ENCODE measurements at places on chromosomes 1 and 21.
A peak's percentile ranks its signal among the peaks of the same experiment; 100 is the strongest.

- no peak for DNase-seq
Observed at GRCh38 chr1:218479436-218480115, 134.4 kb downstream of the TGFB2 start.

- DNase-seq = no peak
Observed at GRCh38 chr21:28066076-28066475, 926.6 kb downstream of the LTN1 start.

GRCh38 chr1:16155537-16156410 lies at the start of gene EPHA2:
Gene EPHA2, minus strand, starts transcription at chr1:16156069. Its CDS starts 137 bp downstream, at chr1:16155932.
- DNase-seq = peak; percentile 40

DNA sequence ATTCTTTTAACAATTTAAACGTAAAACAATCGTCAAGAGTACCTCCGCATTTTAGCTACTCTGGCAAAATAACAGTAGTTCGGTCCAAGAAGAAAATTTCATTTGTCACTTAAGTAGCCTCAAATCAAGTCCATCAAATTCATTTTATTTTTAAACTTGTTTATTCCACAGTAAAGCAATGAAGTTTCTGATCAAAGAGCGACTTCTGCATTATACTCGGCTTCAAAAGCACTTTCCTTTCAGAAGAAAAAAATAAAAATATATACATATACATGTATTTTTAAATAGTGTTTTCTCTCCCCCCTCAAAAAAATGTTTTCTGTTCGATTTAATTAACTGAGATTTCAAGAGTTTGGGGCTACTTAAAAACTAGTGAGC lies 115.0 kb downstream of the RERE start:
- DNase-seq = no peak

DNA sequence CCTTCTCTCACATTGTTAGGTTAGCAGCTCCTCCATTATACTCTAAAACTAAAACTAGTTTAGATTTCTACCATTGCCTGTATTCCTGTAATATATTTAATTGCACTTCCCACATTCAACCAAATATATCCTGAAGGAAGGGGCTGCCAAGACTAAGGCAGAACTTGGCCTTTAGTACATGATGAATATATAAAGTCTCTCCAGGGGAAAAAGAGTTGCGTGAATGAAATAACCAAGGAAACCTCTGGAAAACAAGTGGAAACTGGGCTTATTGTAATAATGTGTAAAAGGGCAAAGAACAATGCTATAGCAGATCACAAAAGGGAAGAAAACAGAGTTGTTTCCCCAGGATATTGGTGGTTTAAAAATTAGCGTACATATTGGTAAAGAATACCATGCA lies 1012.5 kb upstream of the PRMT6 start:
- no peak for DNase-seq

DNA sequence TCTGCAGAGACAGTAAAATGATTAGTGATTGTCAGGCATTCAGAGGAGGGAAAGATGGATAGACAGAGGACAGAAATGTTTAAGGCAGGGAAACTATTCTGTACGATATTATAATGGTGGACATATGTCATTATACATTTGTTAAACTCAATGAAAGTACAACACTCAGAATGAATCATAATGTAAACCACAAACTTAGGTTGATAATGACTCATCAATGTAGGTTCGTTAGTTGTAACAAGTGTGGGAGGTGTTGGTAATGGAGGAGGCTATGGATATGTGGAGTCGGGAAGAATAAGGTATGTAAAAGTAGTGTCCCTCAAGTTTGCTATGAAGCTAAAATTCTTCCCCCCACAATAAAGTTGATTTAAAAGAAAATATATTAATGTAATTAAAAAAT lies 455.0 kb downstream of the BRINP3 start:
- DNase-seq = no peak

GRCh38 chr21:45858180-45858579 lies 123.4 kb upstream of the COL6A1 start:
- no peak for DNase-seq

DNA sequence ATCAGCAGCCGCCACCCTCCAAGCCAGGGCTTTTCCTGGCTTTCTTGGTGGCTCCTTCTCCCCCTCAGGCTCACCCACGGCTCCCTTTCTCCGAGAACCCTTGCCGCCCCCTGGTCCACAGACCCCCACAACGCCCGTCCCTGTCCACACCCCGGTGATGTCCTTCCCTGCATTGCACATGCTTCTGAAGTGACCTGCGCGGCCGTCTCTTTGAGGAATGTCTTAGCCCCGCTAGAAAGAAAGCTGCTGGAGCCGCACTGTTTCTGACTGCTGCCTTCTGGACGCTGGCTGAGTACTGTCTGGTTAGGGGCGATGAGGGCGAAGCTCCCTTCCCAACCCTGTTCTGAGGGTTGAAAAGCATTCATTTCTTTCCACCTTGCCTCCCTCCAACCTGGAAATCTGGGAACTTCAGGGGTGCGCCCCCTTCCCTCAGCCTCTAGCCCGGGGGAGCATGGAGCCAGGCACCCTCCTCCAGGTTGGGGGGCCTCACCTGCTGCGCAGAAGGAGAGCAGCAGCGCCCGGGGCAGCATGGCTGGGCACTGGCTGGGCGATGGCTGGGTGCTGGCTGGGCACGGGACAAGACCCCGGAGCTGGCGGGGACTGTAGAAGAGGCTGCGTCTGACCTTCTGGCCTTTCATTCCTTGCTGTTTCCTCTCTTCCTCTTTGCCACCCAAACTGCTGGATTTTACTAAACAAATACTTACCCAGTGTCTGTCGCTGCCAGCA lies at the start of gene CLEC20A:
Gene CLEC20A (minus strand): TSS at position 555 of the 726 bp plus-strand sequence. CDS start 25 bp downstream, at position 530.
- DNase-seq = no peak

GRCh38 chr1:44377925-44378784 lies 23.1 kb upstream of the ERI3 start:
- peak; percentile 76 for DNase-seq

- no peak for DNase-seq
Observed at GRCh38 chr21:16583556-16583955, 853.8 kb downstream of the USP25 start.

DNA sequence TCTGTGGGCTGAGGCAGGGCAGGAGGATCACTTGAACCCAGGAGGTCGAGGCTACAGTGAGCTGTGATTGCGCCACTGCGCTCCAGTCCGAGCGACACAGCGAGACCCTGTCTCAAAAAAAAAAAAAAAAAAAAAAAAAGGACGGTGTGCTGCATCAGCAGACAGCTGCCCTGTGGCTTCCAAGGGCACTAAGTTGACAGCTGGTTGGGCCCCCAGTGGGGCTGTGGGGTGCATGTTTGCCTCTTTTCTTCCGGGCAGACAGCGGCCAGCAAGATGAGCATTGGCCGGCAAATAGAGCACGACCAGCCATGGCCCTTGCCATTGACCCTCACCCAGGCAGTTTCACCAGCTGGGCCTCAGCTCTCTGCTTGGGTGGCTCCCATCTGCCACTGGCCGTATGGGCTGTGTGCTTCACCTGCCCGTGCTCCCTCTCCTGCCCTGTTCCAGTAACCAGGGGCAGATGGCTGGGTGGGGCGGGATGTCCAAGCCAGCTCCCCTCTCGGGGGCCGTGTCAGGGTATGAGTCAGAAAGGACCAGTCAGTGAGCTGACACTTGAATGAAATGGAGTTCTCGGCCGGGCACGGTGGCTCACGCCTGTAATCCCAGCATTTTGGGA lies 12.3 kb upstream of the SLC25A34 start:
- no peak for DNase-seq

- DNase-seq = peak; percentile 91
Observed at GRCh38 chr1:119587341-119587740, 60.7 kb downstream of the ZNF697 start.

DNA sequence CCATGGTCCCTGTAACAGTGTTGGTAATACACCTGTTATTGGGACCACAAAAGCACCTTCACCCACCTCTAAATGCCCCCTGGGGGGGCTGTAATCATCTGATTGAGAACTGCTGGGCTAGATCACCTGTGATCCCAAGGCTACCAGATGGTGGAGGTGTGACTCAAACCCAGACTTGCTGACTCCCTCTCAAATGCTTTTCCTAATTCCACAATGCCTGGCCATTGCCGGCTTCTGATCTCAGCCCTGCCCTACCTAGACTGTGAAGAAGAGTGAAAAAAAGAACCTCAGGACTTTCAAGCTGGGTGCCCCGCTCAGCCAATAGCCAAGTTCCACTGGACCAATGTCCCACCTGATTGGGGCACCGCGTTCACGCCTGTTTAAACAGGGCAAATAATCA lies 9.6 kb downstream of the TMEM9 start:
- no peak for DNase-seq

DNA sequence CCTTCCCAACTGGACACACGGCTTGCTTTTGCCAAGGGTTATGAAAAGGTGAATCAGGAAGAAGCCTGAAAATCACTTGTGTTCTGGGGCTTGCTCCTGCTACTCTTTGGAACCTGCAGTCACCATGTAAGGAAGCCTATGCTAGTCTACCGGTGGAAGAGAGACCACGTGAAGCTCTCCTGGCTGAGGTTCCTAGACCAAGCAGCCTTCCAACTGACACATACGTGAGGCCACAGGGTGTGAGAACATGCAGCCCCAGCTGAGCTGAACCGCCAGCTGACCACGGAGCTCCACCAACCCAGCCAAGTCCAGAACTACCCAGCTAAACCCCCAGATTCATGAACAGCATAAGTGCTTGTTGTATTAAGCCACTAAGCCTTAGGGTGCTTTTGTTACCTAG lies 72.8 kb upstream of the KRTAP19-8 start:
- DNase-seq = no peak

GRCh38 chr1:172391976-172392375 lies 28.5 kb upstream of the C1orf105 start:
- DNase-seq = no peak

DNA sequence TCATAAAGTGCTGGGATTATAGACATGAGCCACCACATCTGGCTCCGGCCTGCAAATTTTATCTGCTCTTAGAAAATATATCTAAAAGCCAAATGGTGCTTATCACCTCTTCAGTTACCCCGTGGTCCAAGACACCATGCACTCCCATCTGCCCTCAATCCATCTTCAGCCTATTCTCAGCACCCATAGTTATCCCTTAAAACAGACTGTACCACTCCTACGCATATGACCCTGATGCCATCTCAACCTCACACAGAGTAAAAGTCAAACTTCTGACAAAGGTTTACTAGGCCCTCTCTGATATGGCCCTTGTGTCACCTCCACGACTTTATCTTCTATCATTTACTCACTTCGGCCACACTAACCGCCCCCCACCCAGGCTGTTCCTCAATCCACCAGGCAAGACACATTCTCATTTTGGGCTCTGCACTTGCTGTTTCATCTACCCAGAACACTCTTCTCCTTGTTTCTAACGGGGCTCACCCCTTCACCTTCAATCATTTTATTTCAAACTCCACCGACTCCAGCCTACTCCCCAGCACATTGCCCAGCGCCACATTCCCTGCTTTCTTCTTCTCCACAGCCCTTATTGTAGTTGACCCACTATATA lies 33.0 kb downstream of the USP48 start:
- no peak for DNase-seq

GRCh38 chr1:116962987-116963639 lies 38.4 kb upstream of the CD101 start:
- DNase-seq = no peak

- DNase-seq = no peak
Observed at GRCh38 chr1:41537251-41537650, 52.8 kb upstream of the EDN2 start.

DNA sequence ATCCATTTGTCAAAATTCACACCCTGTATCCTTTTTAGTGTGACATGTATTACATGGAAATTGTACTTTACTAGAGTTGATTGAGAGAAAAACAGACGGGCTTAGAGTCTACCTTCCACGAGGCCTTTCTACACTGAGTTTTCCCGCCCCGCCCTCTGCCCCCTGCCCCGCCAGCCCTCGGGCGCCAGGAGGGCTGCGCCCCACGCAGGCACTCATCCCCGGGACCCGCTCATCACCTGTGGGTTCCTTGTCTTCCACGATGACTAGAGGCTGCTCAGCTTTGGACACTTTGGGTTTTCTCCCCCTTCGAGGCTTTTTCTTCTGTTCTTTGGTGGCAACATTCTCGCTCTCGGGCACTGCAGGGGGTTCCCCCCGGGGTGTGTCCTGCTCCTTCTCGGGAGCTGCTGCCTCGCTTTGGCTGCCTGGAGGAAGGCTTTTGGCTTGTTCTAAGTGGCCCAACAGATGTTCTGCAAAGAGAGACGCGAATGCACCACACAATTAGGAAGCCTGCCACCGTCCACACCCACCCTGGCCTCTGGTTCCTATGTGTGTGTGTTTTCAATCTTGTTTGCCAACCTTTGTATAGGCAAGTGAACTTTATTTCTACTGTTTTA lies 39.6 kb downstream of the PRDM15 start:
- no peak for DNase-seq

DNA sequence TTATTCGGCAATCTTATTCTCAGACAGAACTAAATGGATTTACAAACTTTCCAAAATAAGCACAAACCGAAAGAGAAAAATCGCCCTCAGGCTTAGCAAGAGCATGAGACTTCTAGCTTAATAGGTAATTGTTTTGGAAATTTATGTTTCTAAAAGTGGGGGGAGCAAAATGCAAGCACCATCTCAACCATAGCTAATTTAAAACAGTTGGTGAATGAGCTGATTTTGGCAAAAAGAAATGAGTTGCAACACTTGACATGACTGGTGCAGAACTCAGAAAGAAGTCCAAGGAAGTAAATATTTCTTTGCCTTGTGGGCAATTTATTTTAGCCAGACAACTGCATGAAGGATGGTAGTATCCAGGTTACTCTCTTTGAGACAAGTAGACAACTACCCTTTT lies 71.5 kb upstream of the PTGFR start:
- DNase-seq = no peak

- DNase-seq = no peak
Observed at GRCh38 chr1:101158424-101158823, 78.4 kb upstream of the S1PR1 start.

DNA sequence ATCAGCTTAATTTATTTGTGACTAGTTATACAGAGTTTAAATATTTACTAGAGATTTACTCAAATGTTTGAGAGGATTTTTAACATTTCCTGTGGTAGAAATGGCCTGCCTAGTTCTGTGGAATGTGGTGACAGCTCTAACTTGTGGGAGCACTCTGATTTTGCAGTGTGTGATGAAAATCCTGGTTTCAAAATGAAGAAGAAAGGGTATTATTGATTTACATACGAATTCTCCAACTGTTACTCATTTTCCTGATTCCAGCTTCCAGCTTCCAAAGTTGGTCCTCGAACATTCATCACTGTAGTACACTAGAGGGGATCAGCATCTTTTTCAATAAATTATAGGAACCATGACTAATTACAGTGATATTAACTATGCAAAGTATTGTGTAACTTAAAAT lies 462.7 kb upstream of the PKN2 start:
- DNase-seq = no peak

DNA sequence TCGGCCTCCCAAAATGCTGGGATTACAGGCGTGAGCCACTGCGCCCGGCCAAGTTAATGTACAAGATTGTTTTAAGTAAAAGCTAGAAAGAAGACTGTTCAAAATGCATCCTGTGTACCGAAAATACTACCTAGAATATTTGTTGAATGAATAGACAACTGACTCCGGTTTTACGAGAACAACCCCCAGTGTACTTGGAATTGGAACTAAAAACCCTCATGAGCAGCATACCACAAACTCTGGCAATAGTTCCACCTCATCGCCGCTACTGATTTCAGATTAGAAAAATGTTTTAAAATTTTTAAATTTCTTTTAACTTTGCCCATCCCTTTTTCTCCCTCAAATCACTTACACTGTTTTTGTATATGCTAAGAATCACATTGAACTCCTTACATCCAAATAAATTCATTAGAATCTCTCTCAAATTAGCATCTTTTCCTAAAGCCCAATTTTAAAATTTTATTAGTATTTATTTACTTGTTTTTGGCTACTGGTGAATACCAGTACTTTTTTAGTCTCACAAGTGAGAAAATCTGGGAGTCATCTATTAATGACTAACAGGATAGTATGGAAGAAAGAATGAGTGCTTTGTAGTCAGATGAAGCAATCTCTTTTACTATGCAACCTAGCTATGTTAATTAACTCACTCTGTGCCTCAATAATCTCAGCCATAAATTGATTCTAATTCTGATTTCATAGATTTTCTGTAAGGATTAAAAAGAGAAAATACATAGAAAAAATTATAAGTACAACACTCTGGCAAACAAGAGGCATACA lies 95.1 kb downstream of the GPATCH2 start:
- no peak for DNase-seq
